Activated effector memory CD4-positive, alpha-beta T cell treated with Interleukin-2 at 50 U/mL for 16 hours (primary cell): ENCODE measurements at places on chromosomes 1 and 21.

- no peak for DNase-seq
These were observed 33.8 kb upstream of the PRELP start for GRCh38 chr1:203441766-203442165.

GRCh38 chr1:2115702-2116341 lies 65.6 kb downstream of the PRKCZ start:
- no peak for DNase-seq

DNA sequence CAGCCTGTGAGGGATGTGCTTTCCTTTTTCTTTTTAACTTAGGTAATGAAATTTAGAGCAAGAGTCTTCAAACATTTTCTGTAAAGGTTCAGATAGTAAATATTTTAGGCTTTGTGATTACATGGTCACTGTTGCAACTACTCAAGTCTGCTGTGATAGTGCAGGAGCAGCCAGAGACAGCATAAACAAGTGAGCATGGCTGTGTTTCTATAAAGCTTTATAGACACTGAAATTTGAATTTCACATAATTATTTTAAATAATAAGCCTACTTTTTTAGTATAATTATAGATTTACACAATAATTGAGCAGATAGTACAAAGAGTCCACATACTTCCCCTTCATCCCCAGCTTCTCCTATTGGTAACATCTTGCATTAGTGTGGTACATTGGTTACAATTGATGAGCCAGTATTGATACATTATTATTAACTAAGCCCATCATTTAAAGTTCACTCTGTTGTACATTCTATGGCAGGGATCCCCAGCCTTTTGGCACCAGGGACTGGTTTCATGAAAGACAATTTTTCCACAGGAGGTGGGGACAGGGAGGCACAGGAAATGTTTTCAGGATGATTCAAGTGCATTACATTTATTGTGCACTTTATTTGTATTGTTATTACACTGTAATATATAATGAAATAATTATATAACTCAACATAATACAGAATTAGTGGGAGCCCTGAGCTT lies 3.0 kb downstream of the ATF6 start:
- DNase-seq = no peak

GRCh38 chr1:226653311-226653921 lies 85.7 kb downstream of the ITPKB start:
- DNase-seq = peak; percentile 49

DNA sequence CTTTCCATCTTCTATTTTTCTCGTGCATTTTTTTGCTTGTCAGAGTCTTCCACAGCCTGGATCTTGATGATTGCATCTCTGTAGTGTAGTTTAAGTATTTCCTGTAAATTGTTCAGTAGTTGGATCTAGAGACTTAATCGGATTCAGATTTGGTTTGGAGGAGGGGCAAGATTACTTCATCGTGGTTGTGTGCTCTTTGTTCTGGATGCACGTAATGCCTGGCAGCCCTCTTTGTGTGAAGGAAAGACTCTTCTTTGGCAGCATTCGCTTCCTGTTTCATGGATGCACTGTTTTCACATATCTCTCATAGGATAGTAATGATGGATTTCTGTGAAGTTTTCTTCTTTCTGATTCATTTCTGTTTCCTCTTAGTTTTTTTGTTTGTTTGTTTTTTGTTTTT lies 14.2 kb downstream of the SEMA4A start:
- no peak for DNase-seq

DNA sequence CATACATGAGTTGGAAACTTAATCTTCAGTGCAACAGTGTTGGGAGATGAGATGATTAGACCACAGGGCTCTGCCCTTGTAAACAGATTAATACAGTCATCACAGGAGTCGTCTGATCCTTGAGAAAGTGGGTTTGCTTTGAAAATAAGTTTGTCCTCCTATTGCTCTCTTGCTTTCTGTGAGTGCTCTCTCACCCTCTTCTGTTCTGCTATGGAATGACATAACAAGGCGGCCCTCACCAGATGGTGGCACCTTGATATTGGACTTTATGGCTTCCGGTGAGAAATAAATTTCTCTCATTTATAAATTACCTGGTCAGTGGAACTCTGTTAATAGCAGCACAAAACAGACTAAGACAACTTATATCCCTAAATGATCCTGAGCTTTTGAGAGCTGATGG lies 353.6 kb downstream of the BRINP3 start:
- DNase-seq = no peak

DNA sequence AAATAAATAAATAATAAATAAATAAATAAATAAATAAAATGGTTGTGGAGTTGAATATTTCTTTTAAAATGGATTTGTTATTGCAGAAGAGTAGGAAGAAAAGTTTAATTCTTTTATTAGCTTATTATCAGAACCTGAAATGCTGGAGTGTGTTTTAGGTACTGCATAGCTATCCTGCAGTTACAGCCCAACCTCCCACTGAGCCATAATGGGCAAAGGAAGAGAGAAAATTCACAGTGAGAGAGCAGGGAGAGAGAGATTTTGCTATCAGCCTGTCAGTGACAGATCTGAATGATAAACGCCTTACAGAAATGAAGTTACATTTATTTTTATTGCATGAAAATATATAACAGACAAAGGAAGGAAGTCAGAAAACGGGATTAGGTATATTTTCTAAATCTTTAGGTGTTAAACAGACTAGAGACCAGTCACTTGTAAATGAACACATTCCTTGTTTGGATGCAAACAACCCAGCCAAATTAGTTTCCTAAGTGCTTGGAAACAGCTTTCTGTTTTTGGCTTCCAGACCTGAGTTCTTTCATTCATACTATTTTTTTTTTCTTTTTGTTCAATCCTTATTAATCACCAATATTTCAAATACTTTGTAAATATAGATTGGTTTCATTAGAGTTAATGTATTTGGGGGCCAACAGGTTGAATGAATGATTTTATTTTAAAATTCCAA lies 425.3 kb downstream of the USP25 start:
- no peak for DNase-seq

- no peak for DNase-seq
These were observed 86.4 kb downstream of the DDAH1 start for GRCh38 chr1:85378534-85378933.

DNA sequence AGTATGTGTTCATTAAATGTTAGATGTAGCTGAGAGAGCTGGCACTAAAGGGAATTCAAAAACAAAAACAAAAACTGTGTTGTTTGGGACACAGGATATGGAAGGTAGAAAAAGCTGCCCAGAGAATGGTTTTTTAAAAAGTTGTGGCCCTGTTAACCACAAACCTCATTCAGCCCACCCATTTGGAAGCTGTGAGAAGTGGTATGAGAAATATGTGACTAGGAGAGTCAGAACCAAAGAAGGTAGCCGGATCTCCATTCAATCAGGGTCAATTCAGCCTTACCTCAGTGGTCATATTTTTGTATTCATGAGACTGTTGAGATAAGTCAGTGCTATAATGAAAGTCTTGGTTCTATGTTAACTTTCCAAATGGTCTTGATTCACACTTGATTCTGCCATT lies 29.8 kb upstream of the CACYBP start:
- DNase-seq = no peak

DNA sequence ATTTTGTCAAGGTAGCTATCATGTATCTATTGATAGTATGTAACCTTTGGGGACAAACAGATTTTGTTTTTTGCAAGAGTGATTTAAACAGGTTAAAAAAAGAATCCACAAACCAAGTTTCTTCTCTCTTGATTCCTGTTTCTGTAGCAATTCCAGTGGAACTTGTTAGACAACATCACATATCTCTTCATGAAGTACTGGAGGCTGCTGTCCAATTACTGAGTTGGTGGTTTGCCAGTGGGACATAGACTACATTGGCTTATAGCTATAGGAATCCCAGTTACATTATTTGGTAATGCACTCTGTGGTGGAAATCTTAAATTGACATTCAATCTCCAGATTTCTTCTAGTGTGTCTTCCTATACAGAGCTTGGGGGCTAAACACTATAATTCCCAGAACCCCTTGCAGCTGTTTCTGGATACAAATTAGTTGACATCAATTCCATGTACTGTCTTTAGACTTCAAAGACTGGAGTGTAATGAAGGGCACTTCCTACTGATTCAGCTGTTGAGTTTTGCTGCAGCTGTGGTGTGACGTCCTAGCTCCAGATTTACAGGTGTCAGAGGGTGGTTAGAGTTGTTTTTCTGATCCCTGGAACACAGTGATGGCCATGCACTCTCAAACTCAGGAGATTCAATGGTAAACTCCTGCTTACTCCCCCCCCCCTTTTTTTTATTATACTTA lies 29.4 kb upstream of the GCLM start:
- DNase-seq = no peak

DNA sequence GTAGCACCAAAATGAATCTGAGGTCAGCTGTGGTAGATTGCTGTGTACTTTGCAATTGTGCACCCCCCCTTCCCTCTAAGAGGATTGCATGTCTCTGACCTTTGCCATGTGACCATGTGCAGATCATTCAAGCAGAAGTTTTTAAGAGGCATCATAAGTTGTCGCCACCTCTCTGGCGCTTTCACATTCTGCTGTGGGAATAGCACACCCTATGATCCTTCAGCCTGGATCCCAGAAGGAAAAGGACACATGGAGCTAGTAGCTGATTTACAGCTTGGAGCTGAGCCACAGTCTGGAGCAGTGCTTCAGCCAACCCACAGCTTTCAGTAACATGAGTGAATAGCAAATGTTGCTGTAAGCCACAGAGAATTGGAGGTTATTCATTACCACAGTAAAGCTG lies 158.5 kb downstream of the TSEN15 start:
- DNase-seq = no peak

- no peak for DNase-seq
These were observed 5.5 kb downstream of the ETS2 start for GRCh38 chr21:38811257-38811656.

- DNase-seq = no peak
These were observed 196.5 kb downstream of the TPR start for GRCh38 chr1:186178426-186179043.

DNA sequence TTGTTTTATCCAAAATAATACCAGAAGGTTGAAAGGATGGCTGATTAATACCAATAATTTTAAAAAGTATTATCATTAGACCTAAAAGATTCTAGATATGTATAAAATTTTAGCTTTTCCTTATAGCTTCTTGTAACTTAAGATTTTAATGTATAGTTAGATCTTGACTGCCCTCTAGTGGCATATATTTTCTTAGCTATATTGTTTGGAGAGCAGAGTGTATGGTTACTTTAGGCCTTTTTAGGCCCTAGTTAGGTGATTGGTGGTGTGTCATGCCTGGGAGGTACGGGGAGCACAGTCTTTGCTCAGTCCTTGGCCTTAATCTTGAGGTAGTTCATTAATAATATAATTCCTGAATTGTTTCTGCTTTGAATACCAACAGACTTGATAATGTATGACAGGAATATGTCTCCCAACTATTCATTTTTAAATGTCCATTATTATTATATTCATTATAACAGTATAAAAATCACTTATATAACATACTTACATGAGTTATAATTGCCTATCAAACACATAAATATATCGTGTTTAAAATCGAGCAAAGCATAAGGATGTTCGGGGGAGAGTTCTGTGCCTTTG lies 328.4 kb downstream of the ZP4 start:
- DNase-seq = no peak

DNA sequence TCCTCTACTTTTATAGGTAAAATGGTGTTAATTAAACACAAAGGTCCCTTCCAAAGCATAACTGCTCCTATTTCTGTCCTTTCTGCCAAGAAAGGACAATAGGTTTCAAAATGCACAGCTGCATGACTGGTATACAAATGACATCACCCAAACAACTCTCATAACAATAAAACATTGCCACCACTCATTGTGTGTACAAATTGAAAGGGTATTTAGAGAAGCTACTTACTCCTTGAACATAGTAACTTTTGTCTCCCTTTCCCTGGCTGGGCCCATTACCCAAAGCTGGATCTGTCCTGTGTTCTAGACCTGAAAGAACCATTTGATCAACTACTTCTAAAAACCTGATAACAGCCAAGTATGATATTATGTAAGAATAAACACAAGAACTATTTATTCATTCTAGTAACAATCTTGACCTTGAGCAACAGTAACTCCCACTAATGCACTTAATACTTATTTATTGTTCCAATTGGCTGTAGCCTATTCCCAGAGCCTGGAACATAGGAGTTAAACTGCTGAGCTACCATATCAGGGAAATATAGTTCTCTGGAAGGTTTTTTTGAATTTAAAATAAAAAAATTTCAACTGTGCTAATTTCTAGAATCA lies 38.2 kb downstream of the TTLL7 start:
- no peak for DNase-seq

DNA sequence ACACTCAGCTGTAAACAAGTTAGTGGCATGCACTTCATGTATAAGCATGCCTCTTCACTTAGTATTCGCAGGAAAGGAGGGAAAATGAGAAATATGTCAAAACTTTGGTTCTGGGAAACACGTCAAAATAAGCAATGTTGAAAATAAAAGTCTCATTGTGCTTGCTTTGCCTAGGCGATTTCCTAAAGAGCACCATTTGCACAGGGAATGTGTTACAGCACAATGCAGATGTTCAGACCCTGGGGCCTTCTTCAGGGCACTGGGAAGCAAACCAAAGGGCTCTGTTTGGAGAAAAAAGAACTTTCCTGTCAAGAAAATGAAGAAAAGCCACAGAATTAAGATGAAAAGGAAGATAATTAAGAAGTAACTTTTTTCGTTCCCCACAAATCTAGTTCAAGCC lies 98.6 kb upstream of the PLD5 start:
- DNase-seq = no peak

DNA sequence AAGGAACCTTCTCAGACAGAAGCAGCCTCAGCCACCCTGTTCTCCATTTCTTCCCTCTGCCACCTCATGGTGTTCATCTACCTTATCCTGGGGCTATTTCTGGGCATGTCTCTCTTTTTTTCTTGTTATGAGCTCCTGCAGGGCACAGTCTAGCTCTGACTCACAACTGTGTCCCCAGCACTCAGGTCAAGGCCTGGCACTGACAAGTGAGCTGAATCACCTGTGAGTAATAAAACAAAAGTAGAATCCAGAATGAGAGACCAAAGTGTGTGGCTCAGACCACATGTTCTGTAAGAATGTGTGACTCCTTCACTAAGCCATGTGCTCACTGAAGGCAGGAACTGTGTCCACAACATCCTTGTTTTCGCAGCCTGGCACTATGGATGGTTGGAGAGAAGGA lies 23.2 kb downstream of the C1orf94 start:
- no peak for DNase-seq

GRCh38 chr1:115978292-115978941 lies 2.1 kb downstream of the SLC22A15 start:
- DNase-seq = no peak

DNA sequence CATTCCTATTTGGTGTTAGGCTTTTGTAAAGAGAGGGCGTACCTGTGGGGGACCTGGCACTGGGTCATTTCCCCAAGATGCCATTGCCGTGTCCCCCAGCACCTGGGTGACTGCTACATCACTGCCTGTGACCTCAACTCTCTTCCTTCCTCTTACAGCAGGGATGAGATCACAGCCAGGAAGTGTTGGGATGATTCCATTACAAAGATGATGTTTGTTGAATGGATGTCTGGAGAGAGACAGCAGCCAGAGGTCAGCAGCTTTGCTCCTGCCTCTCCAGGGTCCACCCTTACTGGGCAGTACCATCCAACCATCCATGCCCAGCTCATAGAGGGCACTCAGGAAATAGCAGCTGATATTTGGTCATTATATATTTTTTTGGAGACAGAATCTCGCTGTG lies 35.1 kb downstream of the TMEM51 start:
- DNase-seq = no peak

- no peak for DNase-seq
These were observed 40.7 kb upstream of the PRKACB start for GRCh38 chr1:84103197-84103992.
